A172 (cell line): ENCODE measurements at places on chromosomes 3 and 15. TPM values are rescaled to one million over a fixed set of nuclear protein-coding genes. Genes with fewer than 3 reads are reported as not detected.

- peak; percentile 72 for DNase-seq
Observed at GRCh38 chr3:24185738-24186384, 240.8 kb downstream of the NR1D2 start.

GRCh38 chr3:9881441-9881840, 1.4 kb upstream of the CIDEC start:
- DNase-seq = no peak

GRCh38 chr15:95247071-95247984, 1016.0 kb downstream of the MCTP2 start:
- DNase-seq = peak; percentile 95

GRCh38 chr3:32821686-32822296, 4.0 kb downstream of the TRIM71 start:
- DNase-seq = no peak

The GP5 gene
- total RNA-seq = 0.02 and 0.10 TPM in 2 replicates

The C2CD4A gene
- 0.26 TPM in 1 of 2 replicates, not detected in the other for total RNA-seq

The C3orf80 gene
- total RNA-seq = 0.05 TPM in 1 of 2 replicates, not detected in the other

The NRG4 gene
- total RNA-seq = 0.65 TPM in 1 of 2 replicates, not detected in the other

The SEMA5B gene
- total RNA-seq = not detected in 2 replicates
